ENCODE measurements at places on chromosomes 5 and 9.

GRCh38 chr5:180241600-180241999 lies 32.6 kb upstream of the RASGEF1C start:
- no peak for DNase-seq

DNA sequence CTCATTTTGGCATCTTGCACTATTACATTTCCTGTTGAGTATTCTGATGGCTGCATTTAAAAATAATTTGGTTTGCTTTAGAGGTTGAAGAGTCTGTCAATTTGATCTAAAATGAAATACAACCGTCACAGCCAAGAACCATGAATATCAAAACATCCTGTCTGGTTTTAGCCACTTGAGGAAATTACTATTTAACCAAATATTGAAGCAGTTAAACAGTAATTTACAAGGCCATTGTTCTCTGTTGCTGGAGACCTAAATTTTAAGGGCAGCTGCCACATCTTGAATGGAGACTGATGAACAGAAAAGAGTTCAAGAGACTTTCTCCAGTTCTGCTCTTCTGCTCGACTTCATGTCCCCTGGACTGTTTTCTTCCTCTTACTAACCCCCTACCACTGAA lies 549.4 kb downstream of the LRRC70 start:
- DNase-seq, result no peak

- no peak for DNase-seq
These were observed 15.4 kb upstream of the OCLN start for GRCh38 chr5:69477170-69477569.

- DNase-seq, result no peak
These were observed 91.1 kb upstream of the TBCA start for GRCh38 chr5:77867194-77867691.

DNA sequence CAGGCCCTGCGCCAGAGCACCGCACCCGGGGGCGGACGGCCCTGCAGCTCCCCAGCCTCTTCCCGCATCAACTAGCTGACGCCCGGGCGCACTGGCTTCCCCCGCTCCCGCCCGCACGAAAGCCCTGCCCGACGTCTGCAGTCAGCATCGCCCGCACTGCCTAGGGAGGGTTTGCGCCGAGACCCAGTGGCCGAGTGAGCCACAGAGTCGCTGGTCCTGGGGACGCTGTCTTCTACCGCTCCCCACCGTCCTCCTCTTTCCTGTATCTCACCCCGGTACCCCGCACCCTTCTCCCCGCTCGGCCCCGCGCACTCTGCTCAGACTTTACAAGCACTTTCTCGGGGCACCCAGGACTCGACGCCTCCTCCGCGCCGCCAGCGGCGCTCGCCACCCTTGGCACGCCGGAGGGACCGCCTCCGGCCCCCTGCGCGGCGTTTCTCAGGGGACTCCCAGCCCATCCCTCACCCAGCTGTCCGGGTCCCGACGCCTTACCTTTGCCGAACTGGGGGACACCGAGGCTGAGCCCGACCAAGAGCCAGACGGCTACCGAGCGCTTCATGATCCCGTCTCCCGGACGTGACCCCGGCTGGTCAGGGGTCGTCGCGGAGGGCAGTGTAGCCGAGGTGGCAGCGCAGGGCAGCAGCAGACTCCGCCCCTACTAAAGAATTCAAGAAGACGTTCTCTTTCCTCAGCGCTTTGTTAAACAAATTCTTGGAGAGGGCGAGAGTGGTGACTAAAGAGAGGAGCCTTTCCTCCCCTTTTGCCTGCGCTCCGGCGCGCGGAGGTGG lies 670 bp downstream of the EDIL3 start:
- no peak for DNase-seq

DNA sequence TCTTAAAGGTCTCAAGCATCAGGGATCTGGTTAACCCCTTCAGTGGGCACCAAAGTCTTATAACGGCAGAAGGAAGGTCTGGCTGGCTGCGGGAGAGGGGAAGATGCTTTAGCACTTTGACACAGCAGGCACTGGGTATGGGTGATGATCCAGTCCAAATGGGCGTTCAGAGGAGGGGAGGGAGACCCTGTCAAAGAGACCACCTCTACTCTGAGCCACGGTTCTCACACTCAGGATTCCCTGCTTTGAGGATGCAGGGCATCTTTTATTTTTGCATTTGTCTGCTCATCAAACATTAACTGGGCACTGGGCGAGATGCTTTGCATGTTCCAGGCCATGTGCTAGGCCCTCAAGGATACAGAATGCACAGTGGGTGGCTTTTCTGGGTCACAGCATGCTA lies 204.0 kb downstream of the DAB2IP start:
- DNase-seq, result no peak

DNA sequence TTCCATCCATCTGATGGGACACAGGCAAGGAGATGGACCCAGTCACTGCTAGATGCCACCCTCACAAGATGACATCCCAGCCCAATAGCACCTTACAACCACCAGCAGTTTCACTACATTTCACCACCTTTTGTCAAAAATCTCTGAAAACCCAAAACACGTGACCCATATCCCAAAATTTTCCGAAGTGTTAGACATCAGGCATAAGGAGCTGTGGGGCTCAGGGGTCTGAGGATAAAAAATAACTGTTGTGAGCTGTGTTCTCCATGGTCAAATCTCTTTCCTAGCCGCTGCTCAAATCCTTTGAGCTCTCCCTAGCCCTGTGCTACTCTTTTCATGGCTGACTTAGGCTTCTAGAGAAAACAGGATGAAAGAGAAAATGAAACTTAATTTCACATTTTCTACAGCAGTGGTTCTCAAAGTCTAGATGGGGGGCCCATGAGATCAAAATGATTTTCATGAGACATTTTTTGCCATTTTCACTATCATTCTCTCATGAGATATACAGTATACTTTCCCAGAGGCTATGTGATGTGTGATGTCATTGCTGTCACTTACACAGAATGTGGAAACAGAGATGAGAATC lies 40.7 kb downstream of the TIMD4 start:
- no peak for DNase-seq

- DNase-seq, result no peak
These were observed 8.8 kb downstream of the PRXL2C start for GRCh38 chr9:96646081-96646991.

GRCh38 chr9:13386316-13386715 lies 106.8 kb upstream of the MPDZ start:
- DNase-seq, result no peak

- peak; percentile 27 for DNase-seq
These were observed 22.5 kb upstream of the JAKMIP2 start for GRCh38 chr5:147805030-147805454.

GRCh38 chr9:93231121-93231694 lies 47.3 kb downstream of the WNK2 start:
- no peak for DNase-seq
